ENCODE measurements at places on chromosomes 1 and 21.
A peak's percentile ranks its signal among the peaks of the same experiment; 100 is the strongest.

DNA sequence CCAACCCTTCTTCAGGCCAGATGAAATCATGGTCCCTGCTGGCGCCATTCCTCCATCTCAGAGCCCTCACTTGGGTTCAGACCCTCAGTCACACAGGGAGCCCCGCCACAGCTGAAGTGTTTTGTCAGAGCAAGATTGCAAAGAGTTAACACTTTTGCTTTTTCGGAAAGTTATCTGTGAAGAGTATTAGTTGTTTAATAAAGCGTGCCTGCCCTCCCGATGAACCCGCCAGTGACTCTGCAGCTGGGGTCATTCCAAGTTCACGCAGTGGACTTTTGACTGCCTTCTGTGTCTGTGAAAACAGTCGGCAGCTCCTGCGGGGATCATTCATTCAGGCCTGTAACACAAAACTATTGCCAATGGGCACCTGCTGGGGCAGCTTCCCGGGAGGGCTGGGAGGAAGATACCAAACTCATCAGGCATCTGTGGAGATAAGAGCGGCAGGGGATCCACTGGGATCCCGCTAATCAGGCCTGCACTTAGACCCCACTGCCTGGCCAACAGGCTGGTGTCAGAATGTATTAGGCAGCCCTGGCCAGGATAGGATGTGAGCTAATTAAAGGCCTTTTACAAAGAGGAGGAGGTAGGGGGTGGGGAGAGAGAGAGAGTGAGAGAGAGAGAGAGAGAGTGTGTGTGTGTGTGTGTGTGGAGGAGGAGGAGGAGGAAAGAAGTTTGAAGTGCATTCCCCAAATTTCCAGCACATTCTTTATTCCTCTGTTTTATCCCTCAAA is 184.5 kb downstream of the DHRS3 start:
- peak; percentile 61 for DNase-seq

DNA sequence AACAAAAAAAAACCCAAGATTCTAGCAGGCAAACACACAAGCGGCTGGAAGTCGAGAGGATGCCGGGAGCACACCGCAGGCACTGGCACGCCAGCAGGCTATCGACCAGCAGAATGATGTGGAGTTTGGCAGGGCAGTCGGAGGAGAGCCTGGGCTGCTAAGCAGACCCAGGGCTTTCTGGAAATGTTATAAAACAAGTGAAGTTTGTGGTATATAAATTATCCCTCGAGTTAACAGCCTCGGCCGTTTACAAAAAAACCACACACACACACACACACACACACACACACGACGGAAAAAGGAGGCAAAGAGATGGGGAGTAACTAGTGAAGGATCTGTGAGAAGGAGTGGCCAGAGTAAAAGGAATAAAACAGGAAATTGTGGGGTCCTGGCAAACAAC is 87.2 kb upstream of the IVNS1ABP start:
- peak; percentile 22 for DNase-seq

DNA sequence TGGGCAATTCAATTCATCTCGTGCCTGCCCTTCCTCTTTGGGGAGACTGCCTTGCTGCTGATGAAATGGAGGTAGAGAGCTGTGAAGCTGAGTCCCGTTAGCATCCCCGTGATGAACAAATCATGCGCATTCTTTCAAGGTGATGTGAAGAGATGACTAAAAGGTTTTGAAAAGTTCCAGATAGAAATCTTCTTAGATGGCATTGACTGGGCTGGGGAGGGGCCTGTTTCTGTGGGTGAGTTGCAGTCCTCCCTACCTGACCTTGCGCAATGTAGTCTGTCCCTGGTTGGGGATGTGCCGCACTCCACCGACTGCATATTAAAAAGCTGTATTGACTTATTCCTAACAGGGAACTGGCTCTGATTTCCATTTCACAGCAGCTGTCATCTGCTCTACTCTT is 49.6 kb downstream of the ST6GALNAC3 start:
- DNase-seq: no peak

GRCh38 chr1:11443043-11443442 is 35.9 kb upstream of the DISP3 start:
- DNase-seq: no peak

GRCh38 chr1:205488074-205488723 is 16.3 kb upstream of the CDK18 start:
- DNase-seq: no peak

DNA sequence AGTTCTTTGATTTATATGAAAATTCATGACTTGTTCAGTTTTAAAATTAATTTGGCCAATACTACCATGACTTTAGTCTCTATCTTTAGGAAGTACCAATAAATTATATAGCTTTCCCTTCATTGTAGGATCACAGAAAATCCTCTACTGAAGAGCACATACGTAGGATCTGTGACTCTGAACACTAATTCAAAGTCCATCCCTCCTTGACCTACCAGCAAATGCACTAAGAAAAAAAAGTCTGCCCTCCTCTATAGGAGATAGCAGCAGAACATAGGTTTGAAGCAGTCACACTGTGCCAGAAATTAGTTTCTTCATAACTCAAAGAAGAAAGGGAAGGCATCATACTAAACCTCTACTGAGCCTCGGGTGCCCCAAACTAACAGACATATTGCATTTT is 16.5 kb downstream of the BRWD1 start:
- no peak for DNase-seq

DNA sequence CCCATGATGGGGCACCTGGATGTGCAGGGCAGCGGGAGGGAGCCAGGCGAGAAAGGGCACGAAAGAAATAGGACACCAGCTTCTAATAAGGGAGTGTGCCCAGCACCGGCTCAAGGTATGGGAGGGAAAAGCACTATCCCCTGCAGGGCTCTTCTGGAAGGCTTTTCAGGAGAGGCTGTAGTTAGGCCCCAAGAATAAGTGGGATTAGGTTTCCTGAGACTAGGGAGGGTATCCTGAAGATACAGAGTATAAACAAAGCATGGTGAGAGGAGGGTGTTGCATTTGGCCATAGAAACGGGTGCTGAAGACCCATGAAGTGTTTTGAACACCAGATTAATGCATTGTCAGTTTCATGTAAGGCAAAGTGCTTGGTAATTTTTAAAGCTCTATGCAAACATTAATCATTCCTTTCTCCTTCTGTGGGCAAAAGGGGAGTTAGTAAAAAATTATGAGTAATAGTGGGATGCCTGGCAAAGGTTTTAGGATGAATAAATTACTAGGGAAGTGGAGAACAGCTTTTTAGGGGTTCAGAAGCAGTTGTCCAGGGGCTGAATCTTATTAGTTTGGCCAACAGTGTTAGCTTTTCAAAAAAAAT is 74.0 kb downstream of the SYT6 start:
- no peak for DNase-seq

GRCh38 chr1:192261476-192261875 is 55.3 kb upstream of the RGS21 start:
- DNase-seq: no peak

GRCh38 chr1:185069202-185069772 is 23.9 kb downstream of the RNF2 start:
- DNase-seq: no peak

DNA sequence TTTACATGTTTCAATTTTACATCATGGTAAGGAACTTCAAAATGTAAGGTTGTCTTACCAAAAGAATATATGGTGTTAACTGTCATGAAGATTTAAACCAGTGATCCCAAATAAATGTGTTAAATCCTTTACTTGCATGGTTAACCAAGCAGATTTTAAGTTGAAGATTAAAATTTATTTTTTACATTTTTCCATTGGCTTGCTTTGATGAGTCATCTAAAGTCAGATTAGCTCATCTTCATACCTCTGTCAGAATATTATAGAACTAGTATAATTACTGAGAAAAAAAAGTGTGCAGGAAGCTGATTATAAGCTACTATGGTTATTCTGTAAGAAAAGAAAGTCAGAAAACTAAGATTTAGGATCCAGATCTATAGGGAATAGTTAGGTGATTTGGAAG is 95.3 kb upstream of the DPH5 start:
- DNase-seq: no peak

- peak; percentile 20 for DNase-seq
These were observed 706 bp downstream of the C21orf91 start for GRCh38 chr21:17818186-17819113.

DNA sequence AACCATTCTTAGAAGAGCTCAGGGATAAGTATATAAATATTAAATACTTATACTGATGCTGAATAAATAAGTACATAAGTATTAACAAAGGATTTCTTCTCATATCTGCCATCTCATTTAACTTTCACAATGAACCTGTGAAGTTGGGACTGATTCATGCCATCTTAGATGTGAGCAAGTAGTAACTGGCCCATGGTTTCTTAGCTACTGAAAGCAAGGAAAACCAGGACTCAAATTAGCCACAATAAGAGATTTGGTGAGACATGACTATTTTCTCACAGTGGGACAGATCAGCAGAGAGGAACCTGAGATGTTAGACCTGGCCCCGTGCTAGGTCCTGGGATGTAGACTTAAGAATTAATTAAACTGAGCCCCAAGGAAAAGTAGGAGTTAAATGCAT is 8.2 kb upstream of the RAB3B start:
- no peak for DNase-seq

- peak; percentile 74 for DNase-seq
These were observed 5.5 kb downstream of the AZIN2 start for GRCh38 chr1:33086384-33086850.

DNA sequence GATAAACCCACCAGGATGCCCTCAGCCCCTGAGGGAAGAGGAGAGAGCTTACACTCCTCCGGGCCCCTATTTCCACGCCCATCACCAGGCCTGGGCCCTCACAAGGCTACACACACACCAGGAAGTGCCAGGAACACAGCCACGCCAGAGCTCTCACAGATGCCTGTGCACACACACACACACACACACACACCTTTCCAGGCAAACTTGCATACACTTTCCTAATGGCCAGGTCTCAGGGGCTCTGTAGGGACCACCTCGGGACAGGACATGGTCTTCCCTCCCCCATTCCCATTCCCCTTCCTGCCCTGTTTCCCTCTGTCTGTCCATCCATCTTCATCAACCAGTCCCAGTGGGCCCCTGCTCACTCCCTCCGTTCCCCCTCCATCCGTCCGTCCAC is 9.7 kb upstream of the EPHA2 start:
- no peak for DNase-seq

Data from left ventricle myocardium inferior (tissue), 1 donor.